Stimulated activated CD8-positive, alpha-beta memory T cell treated with anti-CD3 and anti-CD28 coated beads, Interleukin-15, amount 100 ng/mL, for 24 hours (primary cell): ENCODE measurements at places on chromosomes 16 and 17.

- DNase-seq = no peak
These were observed 17.6 kb downstream of the ACSF3 start for GRCh38 chr16:89111263-89111662.

DNA sequence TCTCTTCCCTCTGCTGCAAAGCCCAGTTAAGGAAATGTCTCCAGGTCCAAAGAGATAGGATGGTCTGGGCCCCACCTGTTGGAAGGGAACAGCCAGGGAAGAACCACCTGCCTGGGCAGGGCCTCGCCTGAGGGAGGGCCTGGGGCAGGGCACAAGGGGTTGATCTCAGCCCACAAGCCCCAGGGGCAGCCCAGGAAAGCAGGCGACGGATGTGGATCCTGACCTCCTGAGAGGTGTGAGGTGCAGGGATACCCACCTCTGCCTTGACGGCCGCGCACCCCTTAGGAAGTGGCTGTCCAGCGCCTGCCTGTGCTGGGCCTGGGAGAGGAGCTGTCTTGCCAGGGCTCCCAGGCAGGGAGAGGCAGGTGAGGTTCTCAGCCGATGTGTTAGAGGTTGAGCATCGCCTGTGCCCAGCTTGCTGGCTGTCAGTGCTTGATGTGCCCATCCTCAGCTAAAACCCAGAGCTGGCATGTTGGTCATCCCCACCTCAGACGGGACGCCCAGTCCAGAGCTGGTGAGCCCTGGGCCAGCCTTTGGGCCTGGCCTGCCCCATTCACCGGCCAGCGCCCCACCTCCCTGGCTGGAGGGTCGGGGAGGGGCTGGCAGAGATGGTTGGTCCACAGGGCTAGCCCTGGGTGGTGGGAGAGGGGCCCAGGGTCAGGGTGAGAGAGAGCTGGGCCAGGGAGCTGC is 434 bp downstream of the CEMP1 start:
- DNase-seq = no peak

- DNase-seq = no peak
These were observed 4.4 kb upstream of the CYLD start for GRCh38 chr16:50737420-50737959.

DNA sequence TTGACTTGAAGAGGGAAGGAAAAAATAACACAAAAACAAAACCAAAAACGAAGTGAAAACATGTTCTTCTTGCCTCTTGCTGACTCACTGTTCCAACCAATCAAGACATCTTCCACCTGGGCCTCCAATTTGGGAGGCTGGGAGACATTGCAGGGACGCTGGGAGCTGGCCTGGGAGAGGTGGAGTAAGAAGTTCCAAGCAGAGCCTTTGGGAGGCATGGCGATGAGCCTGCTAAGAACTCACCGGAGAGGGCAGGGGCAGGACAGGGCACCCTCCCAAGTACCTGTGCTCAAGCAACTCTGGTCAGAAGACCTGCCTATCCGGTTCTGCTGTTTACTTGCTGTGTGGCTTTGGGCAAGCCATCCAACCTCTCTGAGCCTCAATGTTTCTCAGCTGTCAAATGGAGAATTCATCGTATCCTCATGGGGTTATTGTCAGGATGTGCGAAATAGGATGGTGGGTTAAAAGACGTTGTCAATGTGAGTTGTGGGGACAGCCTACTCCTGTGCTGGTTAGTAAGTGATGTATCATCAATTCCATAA is 856 bp upstream of the GLP2R start:
- no peak for DNase-seq

DNA sequence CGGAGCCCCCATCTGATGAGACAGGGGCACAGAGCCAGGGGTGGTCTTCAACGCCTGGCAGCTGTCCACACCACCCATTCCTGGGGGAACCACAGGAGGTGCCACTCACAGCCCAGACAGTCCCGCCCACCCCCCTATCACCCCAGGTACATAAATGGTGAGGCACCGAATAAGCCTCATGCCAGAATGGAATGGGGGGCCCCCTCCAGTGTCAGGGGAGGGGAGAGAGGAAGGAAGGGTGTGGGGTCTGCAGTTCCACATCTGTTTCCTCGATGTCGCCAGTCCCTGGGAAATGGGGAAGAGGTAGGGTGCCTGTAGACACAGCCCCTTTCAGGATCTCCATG is 1.7 kb downstream of the TMC6 start:
- no peak for DNase-seq

DNA sequence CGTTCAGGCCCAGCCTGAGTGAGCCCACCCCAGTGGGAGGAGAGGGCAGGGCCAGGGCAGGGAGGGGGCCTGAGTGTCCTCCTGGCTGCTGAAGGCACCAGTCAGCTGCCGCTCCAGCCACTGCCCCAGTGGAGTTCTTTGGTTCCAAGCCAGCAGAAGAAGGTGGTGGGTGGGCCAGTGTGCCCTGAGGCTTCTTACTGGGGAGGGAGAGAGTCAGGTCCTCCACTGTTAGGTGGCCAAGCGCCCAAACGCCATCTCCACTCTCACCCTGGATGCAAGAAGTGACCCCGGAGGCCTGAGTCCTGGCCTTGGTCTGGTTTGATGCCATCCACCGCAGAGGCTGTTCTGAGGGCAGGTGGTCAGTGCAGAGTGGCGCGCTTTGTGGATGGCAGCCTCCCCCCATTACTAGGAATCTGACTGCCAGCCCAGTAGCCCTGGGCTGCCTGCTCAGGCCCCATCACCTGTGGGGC is 2.2 kb downstream of the RNF213 start:
- DNase-seq = no peak
